ENCODE measurements at places on chromosomes 1 and 21. TPM values are rescaled to one million over a fixed set of nuclear protein-coding genes. Genes with fewer than 3 reads are reported as not detected.

DNA sequence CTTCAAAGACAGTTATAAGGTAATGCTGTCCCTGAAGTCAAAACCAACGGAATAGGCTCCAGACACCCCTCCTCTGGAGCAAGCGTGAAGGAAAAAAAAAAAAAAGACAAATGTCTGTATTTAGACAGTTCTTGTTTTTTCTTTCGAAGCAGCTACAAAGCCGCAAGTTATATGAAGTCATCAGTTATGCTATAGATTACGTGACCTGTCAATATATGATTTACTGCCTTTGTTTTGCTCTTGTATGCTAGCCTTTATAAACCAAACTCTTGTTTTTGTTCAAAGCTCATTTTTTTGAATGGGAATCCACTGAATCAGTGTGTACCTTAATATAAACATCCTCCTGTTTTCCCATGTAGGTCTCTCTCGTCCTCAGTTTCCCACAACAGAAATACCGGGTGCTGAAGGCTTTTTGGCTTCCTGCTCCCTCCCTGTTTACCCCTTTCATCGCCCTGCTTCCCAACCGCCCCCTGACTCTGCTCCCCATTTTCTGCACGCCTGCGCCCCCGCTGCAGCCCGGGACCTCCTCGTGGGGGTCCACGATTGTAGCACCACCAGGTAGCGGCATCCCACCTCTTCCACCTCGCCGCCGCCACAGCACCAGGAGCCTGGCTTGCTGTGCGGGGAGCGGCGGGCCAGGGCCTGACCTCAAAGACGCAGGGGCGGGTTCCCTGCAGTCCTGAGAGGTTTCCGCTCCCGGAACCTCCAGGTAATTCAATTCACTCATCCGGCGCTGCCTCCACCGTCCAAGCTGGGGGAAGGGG, 5.2 kb upstream of the ZNF678 start:
- no peak for DNase-seq

DNA sequence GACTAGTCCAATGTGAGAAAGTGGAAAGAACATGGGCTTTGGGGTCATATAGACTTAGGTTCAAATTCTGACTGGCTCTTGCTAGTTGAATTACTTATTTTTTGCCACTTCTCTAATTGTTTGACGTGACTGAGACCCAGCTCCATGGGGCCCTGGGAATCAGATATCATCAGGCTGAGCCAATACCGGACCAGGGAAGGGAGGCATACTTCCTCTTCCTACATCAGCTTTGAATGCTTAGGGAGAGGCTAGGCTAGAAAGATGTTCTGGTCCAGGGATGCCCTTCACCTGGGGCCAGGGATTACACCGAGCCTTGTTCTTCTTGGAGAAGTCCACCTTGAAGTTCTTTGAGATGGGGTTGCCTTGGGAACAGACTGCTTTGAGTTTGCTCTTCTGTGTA, 3.7 kb upstream of the NR1I3 start:
- no peak for DNase-seq

- no peak for DNase-seq
Measured at GRCh38 chr1:87394513-87394912, 65.8 kb downstream of the LMO4 start.

DNA sequence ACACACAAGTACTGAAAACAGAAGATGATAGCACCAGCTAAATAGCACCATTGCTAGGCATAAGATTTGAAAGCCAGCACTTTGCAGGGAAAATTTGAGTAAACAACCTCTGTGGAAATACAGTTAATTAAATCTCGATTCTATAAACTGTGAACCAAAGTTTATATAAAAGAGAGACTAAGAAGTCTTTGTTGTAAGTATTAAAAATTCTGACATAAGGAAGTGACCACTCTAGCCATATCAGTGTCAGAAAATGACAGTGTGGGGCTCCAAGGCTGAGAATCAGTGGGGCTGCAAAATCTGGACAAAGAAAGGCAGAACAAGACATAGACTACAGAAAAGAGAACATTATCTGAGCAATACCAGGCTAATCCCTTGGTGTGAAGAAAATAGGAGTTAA, 292.2 kb downstream of the ST6GALNAC3 start:
- DNase-seq = no peak

SERTAD4 gene
- total RNA-seq = 2.3 TPM
